NCI-H526 (cell line): ENCODE measurements at places on chromosomes 5 and 9.

GRCh38 chr9:134935056-134935640, 17.4 kb upstream of the FCN1 start:
- no peak for DNase-seq

DNA sequence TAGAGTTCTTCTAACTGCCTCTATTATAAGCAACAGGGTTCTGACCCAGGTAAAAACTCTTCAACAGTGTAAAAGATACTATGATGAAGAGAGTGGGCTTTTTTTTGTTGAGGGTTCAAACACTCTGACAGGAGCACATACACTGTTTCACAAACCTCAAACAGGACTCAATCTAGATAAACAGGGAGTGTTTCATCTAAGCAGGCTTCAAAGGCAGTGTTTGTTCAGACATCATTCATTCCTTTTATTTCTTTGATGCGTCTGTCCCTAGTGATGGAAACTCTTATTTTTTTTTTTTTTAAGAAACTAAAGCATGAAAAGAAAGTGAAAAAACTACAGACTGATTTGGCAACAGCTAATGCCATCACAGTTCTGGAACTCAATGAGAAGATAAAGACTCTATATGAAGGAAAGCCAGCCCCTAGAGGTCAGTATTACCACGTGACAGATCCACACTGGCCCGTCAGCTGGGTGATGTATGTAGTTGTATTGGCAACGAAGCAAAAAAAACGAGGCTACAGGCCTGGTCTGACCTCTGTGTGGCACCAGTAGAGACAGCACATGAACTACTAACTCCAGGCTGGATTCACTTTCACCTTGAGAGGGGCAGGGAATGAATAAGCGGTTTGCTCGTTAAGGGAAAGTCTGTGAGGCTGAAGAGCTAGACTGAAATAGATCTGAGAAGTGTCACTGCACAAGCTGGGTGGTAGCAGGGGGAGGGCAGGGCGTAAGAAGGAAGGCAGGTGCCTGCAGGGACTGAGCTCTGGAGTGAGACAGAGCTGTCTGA, 172.2 kb downstream of the CCDC192 start:
- DNase-seq: peak; percentile 82

GRCh38 chr5:102819634-102820033, 64.5 kb downstream of the PAM start:
- no peak for DNase-seq

GRCh38 chr5:39091940-39092580, 17.9 kb upstream of the RICTOR start:
- DNase-seq: no peak

- DNase-seq: no peak
Measured at GRCh38 chr5:90307322-90307721, 102.2 kb downstream of the CETN3 start.

DNA sequence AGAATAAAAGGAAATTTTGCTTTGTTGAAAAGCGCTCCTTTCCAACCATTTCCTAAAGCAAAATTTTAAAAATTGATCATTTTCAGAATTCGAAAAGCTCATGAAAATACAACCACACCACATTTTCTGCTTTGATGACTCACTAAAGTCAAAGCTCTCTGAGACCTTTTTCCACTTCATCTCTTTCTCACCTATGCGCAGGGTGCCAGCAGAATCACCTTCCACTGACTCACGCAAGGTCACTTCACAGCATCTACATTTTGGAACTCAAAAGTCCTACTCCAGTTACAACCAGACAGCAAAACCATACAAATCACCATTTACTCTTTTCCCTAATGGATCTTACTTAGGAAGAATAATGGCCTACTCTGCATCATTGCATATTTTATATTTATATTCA, 106.2 kb downstream of the MAP1B start:
- DNase-seq: no peak

- no peak for DNase-seq
Measured at GRCh38 chr5:66722686-66723085, 126.5 kb downstream of the MAST4 start.

GRCh38 chr5:33885679-33886078, 6.1 kb downstream of the ADAMTS12 start:
- DNase-seq: no peak

GRCh38 chr9:34143116-34143515, 16.6 kb upstream of the DCAF12 start:
- DNase-seq: no peak

GRCh38 chr5:67774267-67774552, 441.3 kb upstream of the PIK3R1 start:
- DNase-seq: no peak

- no peak for DNase-seq
Measured at GRCh38 chr5:35822511-35822910, 34.2 kb upstream of the IL7R start.

GRCh38 chr9:121285835-121286687, 18.1 kb downstream of the GSN start:
- no peak for DNase-seq

- no peak for DNase-seq
Measured at GRCh38 chr9:88339317-88339716, 48.9 kb upstream of the SPIN1 start.

DNA sequence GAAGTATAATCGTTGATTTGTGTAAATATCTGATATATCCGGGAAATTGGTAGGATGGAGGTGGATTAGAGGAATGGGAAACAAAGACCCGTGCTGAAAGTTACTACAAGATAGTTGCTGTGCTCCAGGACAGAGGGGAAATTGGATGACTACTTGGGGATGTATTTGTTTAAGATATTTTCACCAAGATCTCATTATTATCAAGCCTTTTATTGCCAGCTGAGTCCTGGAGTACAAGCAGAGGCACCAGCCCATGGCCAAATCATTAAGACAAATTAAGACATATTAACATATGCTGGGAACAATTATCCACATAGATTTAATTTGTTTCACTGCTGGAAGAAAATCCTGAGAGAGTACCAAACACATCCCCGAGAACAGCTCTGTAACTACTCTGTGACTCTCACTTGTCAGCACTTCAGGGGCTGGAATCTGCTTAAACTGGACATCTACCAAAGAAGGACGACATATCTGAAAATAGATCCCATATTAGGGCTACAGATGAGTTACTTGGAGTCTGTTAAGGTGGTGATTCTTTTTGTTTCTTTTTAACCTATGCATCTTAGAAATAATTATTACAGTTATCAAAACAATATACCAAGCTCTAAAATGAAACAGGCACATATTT, 68.2 kb downstream of the SLC1A1 start:
- DNase-seq: no peak

DNA sequence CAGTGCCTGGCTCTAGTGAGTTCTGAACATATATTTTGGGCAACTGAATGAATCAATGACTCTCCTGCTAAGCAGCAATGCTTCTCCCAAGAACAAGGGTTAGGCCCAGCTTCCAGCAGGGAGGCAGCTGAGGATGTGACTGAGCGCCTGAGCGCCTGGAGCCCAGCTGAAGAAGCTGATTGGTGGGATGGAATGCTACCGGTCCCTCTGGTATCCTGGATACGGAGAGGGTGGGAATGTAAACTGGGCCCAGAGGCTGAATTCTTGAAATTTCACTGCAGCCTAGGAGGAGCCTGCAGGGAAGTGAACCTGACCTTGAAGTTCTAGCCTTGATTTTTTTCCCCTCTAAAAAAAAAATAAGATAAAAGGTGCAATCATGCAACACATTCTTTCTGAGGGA, 43.2 kb downstream of the WWC1 start:
- no peak for DNase-seq

DNA sequence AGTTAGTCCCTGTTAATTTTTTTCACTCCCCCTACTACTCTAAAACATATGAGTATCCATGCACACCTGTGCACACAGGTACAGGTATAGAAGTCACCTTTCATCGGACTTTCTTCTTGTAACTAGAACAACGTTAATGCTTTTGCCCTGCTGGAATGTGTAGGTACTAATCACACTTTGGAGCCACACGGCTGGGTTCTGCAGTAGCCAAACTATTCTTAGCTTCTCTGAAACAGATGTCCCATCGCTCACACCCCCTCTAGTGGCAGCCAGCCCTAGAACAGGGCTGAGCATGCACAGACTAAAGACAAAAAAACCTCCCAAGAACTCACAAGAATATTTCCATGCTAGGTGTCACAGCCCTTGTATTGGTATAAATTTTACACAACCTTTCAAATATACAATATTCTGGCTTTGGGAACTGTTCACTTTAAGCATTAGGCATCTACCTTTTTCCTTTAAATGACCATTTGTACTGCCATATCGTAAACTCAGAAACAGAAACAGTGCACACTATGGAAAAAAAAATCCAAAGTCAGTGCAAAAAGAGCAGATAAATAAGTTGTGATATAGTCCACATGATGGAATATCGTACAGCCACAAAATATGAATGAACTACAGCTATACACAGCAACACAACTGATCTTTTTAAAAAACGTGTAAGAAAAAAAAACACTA, 64.0 kb downstream of the RETREG1 start:
- DNase-seq: peak; percentile 72

- no peak for DNase-seq
Measured at GRCh38 chr9:116985596-116985995, 298.5 kb downstream of the TRIM32 start.

GRCh38 chr9:110156902-110157301, 51.1 kb downstream of the C9orf152 start:
- no peak for DNase-seq

GRCh38 chr5:126055348-126055729, 367.9 kb upstream of the GRAMD2B start:
- peak; percentile 56 for DNase-seq

- no peak for DNase-seq
Measured at GRCh38 chr9:14361074-14361473, 47.1 kb upstream of the NFIB start.

DNA sequence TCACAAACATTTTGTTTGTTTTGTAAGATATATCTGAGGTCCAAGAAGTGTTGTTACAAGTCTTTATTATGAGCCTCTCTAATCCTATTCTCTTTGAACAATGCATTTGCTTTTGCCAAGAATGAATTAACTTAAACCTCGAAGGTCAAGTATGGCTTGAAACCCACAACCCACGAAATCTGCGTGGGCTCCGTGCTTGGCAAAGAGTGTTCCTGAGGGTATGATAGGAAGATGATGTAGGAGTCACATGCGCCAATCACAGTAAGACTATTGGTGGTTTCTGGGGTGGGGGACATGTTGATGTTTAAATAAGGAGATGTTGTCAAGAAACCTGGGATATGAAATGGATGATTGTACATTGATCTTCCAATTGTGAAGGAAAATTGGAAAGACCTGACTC, 330.8 kb upstream of the RFX3 start:
- DNase-seq: no peak

DNA sequence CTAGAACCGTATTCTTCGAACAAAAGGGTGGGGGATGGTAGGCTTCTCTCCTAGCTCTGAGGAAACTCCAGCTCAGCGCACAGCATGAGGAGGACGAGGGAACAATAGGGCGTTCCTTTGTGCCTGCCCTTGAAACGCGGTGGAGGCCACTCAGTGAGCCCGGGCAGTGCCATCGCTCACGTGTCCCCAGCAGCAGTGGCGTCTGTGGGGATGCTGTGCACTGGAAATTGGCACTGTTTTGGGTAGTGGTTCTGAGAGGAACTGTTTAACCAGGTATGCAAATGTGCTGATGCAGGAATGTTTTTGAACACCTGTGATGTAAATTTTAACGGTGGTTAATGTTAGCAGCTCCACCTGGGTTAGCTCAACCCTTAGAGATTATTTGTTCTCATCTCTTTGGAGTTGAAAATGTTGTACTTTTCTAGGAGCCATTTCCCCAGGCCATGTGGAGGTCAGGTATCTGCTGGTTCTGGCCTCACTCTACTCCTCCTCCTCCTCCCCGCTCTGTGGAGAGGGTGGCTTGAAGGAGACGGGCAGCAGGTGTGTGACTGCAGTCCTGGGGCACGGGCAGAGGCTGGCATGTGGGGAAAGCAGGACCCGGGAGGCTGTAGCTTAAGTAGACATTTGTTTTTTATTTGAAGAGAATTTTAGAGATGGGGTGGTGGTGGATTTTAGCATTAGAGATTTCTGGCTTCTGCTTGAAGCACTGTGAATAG, 48.3 kb downstream of the EHMT1 start:
- peak; percentile 96 for DNase-seq

DNA sequence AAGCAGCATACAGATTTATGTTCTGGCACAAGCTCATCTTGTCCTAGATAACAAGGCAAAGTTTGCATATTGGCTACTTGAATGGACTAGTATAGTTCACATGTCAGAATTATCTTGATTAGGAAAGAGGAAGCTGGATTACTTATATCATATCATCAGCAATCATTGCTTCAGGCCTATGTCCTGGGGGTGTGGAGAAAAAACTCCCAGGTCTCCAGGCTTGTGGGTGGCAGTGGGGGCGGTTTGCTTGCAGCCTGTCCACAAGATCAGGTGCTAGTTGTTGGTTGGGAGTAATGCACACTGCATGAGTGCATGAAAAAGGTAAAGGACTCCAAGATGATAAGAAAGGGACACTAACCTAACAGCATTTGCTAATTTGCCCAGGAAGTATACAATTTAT, 326.4 kb upstream of the PDE4D start:
- no peak for DNase-seq

DNA sequence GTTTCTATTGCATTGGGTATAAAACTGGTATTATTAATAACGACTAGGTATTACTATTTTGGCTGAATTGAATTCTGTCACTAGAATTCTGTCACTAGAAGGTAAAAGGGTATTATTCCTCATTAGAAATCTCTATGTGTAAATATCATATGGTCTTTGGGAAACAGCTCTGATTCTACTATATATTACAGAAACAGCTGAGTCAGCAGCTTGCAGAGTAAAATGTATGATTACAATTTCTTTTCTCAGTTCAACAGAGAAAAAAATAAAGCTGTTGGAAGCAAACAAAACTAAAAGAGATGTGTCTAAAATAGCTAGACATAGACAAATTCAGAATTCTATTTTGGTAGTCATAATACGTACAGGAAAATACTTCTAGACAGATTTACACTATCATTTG, 48.5 kb downstream of the HAPLN1 start:
- no peak for DNase-seq

DNA sequence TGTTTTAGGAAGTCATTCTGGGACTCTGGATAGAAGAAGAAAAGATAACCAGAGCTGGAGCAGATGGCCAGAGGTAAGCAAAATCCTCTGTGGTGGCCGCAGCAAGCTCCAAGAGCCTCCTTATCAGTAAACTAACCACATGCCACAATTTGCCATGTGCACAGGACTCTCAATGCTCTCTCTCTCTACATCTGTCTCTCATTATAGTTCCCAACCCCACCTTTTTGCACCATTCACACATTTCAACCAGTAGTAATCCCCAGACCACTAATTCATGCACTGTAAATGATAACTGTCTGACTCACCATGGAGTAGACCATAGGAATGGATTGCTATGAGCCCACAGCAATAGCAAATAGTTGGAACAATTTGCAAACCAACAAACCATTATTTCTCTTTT, 526.1 kb downstream of the TLR4 start:
- no peak for DNase-seq

GRCh38 chr5:52831786-52832511, 44.2 kb downstream of the ITGA1 start:
- DNase-seq: no peak

DNA sequence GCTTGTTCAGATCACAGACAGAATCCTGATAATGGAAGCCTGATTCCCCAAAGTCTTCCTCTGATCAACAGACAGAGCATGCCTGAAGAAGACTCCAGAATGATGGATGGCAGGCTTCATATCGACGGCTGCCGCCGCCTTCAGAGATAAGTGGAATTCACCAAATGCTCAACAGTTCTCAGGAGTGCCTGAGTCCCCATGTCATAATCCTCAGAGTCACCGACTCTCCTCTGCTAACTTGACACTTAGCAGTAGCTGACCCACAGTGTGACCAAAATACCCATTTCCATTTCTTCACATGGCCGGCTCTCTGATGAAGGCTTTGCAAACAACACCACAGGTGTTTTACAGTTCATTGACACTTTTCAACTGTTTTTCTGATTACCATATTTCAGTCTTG, 58.7 kb downstream of the PRDM6 start:
- no peak for DNase-seq

GRCh38 chr5:35240892-35241291, 10.6 kb upstream of the PRLR start:
- no peak for DNase-seq
